ENCODE measurements at places on chromosomes 13 and 19.

GRCh38 chr19:16355293-16356043 is 30.8 kb downstream of the KLF2 start:
- no peak for DNase-seq

- no peak for DNase-seq
Measured at GRCh38 chr19:6185835-6186834, 50.7 kb downstream of the ACSBG2 start.

- DNase-seq, result no peak
Measured at GRCh38 chr13:110411688-110412059, 104.6 kb downstream of the COL4A2 start.

- no peak for DNase-seq
Measured at GRCh38 chr19:27745978-27746542, 1466.9 kb downstream of the UQCRFS1 start.

GRCh38 chr19:42095814-42096230 is 19.9 kb downstream of the ZNF574 start:
- no peak for DNase-seq

- no peak for DNase-seq
Measured at GRCh38 chr13:83829810-83830209, 52.5 kb downstream of the SLITRK1 start.

- DNase-seq, result no peak
Measured at GRCh38 chr19:52735734-52736133, 890 bp upstream of the ZNF611 start.

- DNase-seq, result no peak
Measured at GRCh38 chr13:44734201-44734707, 158.1 kb upstream of the TSC22D1 start.

DNA sequence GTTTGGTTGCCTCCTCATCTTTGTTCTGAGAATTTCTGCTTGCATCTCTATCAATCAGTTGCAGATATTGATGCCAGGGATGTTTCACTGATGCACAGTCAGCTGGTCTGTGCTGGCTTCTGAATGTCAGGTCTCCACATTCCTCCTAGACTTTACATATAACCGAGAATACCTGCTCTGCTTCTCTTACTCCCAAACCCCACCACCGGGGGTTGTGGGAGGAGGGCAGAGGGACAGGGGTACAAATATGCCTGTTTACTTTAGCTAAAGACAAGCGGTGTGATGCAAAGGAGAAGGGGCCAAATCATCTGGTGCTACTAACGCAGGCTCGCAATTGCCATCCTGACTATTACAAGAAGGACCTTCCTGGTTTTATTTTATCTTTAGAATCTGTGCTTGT is 17.4 kb upstream of the KLHL1 start:
- no peak for DNase-seq

- DNase-seq, result no peak
Measured at GRCh38 chr19:54739587-54740497, 1.5 kb downstream of the KIR2DL3 start.

DNA sequence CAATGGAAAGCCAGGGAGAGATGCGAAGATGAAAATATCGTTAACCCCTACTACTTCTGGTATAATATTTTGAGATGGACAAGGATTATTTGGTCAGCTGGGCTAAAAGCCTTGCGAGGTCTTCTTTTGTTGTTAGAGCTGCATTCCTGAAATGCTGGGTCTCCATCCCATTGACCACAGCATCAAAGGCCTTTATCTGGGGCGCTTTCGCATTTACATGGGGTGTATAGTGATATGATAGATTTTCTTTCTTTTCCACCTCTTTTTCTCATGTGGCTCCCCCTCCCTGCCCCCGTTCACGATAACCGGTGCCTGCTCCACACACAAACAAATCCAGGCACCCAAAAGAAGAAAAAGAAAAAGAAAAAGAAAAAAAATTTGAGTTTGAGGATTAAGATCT is 77.5 kb downstream of the ZNF536 start:
- no peak for DNase-seq

DNA sequence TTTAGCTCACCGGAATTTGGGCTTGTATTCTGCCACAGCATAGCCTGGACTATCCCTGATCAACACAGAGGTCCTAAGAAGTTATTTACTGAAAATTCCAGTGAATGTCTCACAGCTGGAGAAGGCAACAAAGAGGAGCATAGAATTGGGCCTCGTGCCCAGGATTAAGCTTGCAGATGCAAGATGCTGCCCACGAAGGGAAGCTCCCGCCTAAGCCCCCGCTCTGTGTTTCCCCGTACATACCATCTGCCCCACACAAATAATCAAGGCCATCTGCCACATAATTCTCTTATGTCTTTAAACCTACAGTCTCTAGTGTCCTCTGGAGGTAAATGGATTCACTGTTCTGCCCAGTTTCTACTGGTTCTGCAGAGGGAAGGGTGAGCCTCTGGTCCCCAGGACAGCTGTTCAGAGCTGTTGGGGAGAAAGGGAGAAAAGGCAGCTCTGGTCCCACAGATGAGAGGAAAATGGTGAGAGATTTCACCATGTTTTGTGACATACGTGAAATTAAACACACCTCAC is 7.4 kb upstream of the TPP2 start:
- DNase-seq, result no peak

- no peak for DNase-seq
Measured at GRCh38 chr19:40632311-40633036, 31.3 kb downstream of the LTBP4 start.

- DNase-seq, result no peak
Measured at GRCh38 chr13:36126491-36126890, 4.7 kb downstream of the DCLK1 start.

- DNase-seq, result no peak
Measured at GRCh38 chr13:21675095-21675991, 4.5 kb downstream of the FGF9 start.

GRCh38 chr19:5961969-5962945 is 15.7 kb downstream of the RANBP3 start:
- peak; percentile 59 for DNase-seq

- no peak for DNase-seq
Measured at GRCh38 chr19:8806661-8807060, 25.4 kb downstream of the ZNF558 start.

DNA sequence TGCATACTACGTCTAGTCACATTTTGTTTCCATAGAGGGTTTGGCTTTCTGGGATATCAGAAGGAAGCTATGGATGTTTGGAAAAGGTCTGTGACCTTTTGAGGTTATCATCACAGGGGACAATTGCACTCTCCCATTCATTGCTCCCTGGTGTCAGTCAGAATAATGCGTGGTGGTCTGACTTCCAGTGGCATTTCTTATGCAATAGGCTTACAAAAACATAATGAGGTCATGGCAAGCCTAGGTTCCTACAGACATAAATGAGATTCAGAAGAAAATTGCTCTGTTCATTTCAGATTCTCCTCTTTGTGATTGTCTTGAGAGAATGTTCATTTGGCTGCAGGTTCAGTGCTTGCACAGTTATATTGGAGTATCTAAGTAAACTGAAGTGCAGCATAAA is 54.6 kb downstream of the ARHGAP35 start:
- DNase-seq, result no peak

DNA sequence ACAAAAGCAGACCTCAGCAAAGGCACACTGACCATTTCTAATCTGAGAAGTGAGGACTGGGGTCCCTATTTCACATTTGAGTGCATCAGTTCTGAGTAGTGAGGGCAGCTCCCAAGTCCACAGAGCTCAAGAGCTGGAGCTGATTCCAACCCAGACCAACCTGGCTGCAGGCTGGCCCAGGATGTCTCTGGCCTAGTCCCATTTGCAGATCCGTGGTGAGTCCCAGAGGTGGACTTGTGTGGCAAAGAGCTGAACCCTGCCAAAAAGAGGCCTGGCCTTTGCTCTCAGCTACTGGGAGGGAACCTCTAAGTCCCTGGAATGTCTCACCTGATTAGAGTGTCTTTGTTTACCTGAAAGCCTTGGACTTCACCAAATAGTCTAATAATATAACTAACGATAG is 14.6 kb downstream of the SIGLEC7 start:
- no peak for DNase-seq

DNA sequence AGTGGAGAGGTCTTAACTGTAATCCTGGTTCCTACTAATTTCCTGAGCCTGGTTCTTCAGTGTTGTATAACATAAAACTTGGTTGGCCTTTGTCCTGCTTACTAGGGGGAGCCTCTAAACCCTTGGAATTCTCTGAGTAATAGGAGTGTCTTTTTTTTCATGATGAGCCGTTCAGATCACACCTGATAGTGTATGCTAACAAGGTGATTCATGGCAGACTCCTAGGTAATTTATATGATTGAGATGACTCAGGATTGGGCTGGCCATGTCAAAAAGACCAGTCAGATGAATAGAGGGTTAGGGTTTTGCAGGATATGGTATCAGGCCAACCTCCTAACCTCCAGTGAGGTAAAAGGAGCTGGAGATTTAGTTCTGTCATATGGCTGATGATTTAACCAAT is 135.8 kb upstream of the KLF12 start:
- no peak for DNase-seq

DNA sequence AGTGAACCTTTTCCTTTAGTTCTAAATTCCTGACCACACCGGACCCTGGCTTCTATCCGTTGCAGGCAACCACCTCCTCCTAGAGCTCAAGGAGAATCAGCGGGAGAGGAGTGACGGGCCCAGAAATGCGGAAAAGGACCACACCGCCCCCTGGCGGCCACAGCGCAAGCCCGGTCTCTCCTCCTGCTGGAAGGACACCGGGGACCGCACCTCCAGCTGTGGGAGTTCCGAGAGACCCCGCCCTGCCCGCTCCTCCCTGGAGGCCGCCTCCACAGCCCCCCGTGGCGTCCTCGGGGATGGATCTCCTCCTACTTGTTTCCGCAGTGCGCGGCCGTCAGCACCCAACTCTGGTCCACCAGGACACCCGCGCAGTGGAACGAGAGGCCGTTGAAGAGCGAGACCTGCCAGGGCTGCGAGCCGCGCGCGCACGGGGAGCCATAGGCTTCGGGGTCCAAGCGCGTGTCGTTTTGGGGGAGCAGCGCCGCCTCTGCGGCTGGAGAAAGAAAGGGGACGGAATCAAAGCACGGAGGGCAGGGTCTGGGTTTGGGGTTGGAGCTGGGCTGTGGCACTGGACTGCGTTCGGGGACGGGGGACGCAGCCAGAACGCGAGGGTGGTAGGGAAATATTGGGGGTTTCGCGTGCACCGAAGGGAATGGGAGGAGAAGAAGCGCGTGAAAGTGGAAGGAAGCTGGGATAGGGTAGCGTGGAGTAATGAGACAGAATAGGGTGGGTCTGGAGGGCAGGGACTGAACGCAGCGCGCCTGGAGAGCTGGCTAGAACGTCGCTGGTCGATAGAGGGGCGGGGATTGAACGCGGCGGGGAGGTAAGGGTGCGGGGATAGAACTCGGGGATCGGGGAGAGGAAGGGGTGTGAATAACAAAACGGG is 2.5 kb downstream of the KLK10 start:
- DNase-seq, result peak; percentile 33

GRCh38 chr13:79992111-79992510 is 348.8 kb downstream of the SPRY2 start:
- DNase-seq, result no peak

DNA sequence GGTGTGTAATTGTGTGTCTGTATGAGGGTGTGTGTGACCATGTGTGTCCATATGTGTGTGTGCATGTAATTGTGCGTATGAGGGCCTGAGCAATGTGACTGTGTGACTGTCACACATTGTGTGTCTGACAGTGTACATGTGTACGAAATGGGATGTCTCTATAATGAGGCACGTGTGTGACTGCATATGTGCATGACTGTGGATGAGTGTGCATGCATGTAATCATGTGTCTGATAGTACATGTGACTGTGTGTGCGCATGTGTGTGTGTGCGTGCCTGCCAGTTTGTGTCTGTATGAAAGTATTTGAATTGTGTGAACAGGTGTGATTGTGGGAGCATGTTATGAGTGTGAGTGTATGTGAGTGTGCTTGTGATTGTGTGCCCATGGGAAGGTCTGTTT is 2.2 kb upstream of the ACSBG2 start:
- DNase-seq, result no peak

- peak; percentile 79 for DNase-seq
Measured at GRCh38 chr19:19643158-19644053, at the start of gene GMIP. Gene GMIP, minus strand, starts transcription at chr19:19643657. Its CDS starts 128 bp downstream, at chr19:19643529.

DNA sequence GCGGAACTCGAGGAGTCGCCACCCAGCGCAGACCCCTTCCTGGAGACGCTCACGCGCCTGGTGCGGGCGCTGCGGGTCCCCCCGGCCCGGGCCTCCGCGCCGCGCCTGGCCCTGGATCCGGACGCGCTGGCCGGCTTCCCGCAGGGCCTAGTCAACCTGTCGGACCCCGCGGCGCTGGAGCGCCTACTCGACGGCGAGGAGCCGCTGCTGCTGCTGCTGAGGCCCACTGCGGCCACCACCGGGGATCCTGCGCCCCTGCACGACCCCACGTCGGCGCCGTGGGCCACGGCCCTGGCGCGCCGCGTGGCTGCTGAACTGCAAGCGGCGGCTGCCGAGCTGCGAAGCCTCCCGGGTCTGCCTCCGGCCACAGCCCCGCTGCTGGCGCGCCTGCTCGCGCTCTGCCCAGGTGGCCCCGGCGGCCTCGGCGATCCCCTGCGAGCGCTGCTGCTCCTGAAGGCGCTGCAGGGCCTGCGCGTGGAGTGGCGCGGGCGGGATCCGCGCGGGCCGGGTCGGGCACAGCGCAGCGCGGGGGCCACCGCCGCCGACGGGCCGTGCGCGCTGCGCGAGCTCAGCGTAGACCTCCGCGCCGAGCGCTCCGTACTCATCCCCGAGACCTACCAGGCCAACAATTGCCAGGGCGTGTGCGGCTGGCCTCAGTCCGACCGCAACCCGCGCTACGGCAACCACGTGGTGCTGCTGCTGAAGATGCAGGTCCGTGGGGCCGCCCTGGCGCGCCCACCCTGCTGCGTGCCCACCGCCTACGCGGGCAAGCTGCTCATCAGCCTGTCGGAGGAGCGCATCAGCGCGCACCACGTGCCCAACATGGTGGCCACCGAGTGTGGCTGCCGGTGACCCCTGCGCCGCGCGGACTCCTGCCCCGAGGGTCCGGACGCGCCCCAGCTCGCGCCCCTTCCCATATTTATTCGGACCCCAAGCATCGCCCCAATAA is 2.3 kb downstream of the AMH start:
- no peak for DNase-seq

DNA sequence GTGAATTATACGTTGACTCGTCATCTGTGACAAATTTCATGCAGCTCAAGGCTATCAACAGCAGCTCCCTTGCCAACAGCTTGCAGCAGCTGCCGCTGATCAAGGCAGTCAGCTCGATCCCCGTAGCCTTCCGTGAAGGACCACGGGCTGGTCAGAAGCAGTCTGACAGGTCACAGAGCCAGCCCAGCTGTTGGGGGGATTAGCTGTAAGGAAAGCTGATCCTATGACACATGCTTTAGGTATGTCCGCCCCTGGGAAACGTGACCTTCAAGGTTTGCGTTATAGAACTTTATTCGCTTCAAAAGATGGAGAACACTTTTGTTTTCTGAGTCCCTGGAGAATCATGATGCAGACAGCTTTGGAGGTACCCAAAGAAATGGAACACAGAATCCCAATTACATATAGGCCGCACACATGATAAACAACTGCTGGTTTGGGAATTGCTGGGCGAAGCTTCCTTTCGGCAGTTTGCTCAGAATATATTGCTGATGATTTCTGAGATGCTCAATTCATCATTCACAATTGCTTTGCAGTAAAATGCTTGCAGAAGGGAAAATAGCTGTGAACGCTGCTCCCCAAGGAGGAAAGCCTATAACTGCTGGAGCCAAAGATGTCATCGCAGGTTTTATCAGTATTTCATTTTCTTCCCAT is 62.6 kb upstream of the USP29 start:
- DNase-seq, result no peak
